ENCODE measurements at places on chromosomes 2 and 18.

DNA sequence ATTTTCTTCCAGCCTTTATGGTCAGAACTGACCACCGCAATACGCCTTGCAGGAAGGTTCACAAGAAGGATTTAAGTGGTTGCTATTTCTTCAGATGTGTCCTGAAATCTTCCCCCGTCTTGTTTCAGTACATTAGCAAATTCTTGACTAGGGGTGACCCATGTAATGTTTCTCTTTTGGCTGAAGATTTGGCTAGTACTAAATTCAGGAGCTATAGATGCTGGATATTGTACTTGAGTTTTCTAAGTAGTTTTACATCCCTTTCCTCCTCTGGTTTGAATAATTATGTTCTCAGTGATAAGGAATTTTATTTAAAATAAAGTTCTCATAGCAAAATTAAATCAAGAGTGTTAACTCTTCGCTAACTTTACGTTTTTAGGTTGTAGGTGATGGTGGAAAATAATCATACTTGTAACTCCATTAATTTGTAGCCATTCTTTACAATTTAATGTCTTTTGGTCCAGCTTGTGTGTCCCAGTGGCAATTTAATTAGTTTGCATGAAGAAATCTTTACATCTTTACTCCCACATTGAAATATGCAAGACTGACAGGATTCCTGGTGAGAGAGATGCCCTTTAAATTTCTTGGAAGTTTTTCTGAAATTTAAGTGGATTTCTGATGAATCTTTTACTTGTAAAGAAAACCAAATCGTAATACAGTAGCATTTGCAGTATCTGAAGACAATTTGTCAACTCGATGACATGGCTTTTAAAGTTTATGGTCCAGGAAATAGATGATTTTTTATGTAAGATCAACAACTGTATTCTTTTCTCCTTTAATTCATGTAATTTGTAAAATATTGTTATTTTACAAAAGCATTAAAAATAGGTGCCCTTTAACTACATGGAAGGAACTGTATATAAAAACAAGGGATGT is 2.8 kb downstream of the PHLPP1 start:
- no peak for DNase-seq

DNA sequence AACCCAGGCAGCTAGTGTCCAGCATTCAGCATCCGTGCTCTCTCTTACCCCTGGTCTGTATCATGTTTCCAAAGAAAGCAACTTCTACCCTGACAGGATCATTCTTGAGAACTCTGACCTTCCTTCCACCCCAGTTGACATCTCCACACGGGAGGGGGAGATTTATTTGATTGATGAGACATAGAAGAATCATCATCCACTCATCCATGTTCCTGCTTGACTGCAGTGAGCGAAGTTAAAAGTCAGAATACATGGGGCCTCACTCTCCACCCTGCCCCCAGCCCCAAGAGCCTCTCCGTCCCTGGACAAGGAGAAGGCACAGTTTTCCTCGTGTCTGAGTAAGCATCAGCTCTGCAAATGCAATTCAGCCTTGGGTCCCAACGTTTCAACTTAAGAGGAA is 356.0 kb upstream of the TNP1 start:
- no peak for DNase-seq

- no peak for DNase-seq
Measured at GRCh38 chr2:129006901-129007300, 688.2 kb upstream of the HS6ST1 start.

- DNase-seq, result no peak
Measured at GRCh38 chr2:118654945-118655344, 192.5 kb downstream of the EN1 start.

DNA sequence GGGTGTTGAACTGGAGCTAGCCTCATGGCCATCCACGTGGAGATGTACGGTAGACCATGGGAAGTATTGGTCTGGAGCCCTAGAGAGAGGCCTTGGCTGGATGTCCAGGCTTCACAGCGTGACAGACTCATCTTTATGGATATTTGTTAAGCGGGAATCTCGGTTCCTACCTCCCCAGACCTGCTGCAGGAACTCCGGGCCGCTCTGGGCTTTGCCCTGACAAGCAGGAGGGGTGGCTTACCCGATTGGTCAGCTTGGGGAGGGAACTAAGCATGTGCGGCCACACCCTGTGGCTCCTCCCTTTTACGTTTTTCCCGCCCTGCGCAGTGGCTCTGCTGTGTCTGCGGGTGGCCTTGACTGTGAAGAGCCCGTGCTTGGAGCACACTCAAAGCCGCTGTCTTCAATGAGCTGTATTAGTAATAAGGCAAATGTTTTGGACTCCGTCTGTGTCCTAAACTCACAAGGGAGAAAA is 52.3 kb downstream of the PAPOLG start:
- peak; percentile 46 for DNase-seq

GRCh38 chr2:24926602-24927252 is 6.7 kb upstream of the ADCY3 start:
- DNase-seq, result no peak

DNA sequence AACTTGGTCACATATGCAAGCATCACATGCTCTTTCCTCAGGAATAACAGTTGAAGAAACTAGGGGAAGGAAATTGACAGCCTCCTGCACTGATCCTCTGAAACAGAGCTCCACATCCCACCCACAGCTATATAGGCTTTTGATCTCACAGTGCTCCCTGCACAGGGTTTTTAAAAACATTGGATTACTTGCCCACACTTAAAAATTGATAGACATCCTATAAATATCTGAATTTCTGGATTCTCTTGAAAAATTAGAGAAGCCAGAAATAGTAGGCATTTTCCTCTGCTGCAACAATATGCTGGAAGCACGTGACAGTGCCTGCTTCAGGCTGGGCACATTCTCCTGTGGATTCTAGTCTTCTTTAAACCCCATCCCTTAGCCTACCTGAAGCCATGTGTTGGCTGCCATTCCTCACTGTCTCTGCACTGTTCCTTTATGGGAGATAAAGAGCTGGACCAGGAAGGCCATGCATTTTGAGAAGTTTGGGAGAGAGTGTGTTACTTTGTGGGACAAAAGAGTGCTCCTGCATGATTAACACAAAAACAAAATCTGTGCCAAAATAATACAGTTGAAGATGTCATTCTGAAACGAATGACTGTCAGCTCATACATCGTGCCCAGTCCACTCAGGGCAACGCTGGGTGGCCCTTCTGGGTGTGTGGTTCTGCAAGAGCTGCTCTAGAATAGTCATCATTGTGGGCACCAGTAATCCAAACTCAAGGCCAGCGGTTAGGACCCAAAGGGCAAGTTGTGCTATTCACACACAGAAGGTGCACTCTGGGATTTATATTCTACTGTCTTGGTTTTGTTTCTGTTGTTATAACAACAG is 59.8 kb downstream of the GYPC start:
- DNase-seq, result peak; percentile 19

DNA sequence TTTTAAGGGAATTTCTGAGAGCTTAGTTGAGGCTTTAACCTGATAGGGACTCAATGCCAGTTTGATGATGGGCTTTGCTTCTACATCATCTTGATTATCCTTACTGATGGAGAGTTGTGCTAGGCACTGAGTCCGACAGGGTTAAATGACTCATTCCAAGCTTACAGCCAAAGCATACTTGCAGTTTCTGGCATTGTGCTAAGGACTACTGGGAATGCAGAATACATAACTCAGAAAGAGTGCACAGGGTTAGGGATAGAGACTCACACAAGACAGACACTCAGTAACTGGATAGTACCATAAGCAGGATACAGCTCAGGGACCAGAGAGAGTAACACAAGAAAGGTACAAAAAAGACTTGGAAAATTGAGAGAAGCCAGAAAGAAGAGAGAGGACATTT is 94.1 kb upstream of the SLC14A2 start:
- no peak for DNase-seq

DNA sequence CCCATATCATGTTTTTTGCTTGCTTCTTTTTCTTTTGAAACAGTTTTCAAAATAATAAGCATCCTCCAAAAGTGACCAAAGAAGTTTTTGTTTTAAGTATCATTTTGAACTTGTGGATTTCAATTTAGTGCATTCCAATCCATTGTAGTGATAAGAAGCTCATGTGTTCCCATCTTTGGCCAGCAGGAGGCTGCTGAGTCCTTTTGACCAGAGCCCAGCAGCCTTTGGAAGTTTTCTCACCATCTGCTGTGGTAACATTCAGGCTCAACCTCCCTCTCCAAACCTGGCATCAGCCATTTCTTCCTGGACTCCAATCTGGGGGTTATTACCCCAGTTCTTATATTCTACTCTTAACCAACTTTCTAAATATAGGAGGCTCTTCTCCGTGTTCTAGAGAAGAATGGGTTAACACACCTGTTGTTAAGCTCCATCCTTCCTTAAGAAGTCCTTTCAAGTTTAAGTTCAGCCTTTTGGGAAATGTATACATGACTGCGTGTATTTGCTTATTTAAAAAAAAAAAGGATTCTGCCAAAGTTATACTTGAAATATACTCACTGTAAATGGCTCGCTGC is 39.0 kb upstream of the MAL start:
- DNase-seq, result peak; percentile 77

DNA sequence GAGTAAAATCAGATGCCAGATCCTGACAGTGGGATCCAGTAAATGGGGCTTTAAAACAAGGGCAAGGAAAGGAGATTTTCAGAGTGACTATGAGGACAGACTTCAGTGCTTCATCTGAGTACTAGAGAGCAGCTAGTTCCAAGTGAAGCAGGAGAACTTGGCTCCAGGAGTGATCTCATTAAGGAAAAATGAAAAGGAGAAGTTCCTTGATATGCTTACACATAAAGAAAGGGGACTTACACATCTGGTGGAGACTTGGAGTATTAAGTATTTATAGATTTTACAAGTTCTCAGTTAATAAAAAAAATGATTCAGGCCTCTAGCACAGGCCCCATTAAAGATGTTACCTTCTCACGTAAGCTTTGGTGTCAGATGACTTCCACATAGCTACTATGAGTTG is 105.8 kb downstream of the ICOS start:
- no peak for DNase-seq

DNA sequence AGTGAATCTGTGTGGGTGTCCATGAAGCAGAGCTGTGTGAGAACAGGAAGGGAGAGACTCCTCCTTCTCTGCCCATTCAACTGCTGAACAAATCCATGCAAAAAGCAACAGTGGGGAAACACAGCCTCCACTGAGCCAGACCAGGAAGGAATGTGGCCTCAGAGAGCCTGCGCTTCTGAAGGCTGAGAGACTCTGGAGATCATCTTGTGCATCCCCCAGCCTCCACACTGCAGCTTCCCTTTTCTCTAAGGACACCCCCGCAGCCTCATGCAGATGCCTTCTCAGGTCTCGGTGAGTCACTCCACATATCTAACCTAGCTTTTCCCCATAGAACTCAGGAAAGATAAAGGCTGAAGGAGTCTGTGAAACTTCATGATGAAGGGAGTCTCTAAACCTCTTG is 402.9 kb downstream of the TNS1 start:
- DNase-seq, result no peak

GRCh38 chr18:24613896-24614640 is 153.6 kb downstream of the HRH4 start:
- DNase-seq, result no peak

- DNase-seq, result no peak
Measured at GRCh38 chr2:26223018-26223417, 21.4 kb downstream of the HADHA start.

- DNase-seq, result no peak
Measured at GRCh38 chr2:157061799-157062198, 195.7 kb upstream of the GALNT5 start.

DNA sequence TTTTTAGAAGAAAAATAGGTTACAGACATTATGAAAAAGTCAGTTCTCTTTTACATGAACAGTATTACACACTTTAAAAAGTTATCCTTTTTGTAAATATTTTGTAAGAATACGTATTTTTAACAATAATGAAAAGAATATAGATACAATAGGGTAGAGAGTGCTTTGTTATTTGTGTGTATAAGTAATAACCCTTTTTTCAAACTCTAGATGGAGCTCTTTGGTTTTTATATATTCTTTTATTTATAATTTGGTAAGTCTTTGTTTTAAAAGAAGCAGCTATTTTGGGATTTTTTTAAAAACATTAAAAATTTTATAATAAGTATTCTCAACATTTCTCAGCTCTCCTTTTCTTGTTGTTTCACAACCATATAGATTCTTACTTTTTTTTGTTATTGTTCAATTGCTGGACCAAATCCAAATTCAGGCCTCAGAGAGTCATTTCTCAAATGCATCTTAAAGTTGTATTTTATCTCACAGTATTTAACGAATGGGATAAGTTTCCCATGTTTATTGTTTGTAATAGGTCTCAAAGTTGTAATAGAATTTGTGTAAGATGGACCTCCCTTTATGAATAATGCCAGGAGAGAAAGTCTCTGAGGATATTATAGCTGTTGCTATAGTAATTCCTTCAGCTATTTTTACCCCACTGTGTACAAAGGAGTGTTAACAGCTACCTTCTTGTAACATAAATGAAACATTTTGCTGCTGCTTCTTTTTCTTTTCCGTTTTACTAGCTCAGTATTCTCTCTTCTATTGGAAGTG is 46.4 kb downstream of the ACYP2 start:
- no peak for DNase-seq

DNA sequence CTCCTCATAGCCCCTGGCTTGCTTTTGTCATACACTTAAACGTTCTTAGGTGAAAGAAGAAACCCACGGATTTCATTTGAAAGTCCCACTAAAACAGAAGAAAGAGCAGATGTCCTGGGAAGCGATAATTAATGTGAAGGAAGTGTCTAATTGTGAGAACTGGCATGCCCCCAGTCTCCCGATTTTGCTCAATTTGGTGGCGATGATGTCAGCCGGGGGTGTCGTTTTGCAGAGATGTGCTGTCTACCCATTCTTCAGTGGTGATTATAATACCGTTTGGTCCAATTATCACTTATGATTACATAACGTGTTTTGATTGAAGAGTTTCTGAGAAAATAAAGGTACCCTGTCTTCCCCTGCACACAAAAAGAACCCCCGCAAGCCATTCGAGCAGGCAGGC is 103.1 kb downstream of the RTN4 start:
- DNase-seq, result no peak

GRCh38 chr2:144162652-144163051 is 357.3 kb downstream of the ZEB2 start:
- peak; percentile 72 for DNase-seq

DNA sequence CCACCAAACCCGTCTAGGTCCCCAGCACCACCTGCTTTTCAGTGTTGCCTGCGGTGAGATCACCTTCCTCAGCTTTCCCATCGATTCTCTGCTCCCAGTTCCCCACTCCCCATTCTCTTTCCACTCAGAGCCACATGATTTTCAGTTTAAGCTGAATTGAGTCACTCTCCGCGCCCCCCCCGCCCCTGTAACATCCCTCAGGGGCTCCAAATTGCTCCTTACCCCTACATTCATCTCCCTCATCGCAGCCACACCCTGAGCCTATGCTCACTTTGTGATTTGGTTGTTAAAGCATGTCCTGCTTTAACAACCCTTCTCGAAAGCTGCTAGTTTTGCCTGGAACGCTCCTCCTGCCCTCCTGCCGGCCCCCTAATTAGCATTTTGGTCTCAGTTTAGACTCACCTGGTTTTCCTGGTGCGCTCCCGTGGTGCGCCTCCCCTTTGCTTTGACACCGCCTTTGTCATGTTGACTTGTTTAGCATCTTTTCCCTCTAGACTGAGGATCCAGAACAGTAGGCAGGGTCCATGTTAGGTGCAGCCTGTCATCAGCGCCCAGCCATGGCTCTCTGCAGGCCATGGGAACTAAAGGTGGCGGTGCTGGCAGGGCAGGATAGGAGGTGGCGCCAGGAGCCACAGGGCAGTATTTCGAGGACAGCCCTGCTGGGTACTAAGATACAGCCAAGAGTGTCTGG is 60.8 kb downstream of the ST3GAL5 start:
- DNase-seq, result no peak
